ENCODE measurements at places on chromosomes 6 and 20.

DNA sequence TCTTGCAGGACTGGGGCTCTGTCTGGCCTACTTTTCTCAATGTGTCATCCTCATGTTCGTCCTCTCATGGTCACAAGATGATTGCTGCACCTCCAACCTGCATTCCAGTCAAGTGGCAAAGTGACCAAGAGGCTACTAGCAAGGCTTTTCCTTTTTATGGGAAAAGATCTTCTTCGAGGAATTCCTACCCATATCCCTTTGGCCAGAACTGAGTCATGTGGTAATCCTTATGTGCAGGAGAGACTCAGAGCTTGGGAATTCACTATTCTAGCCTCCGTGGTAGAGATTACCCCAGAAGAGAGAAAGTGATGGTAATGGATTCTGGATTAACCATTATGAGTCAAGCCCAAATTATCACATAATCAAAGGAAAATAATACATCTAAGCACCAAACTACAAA is 162.7 kb downstream of the KCNQ5 start:
- no peak for DNase-seq

- DNase-seq, result peak; percentile 85
These were observed at the start of gene NFYA for GRCh38 chr6:41072836-41073202. NFYA (plus strand) TSS chr6:41072974; CDS start chr6:41079090, 6,116 bp downstream.

- no peak for DNase-seq
These were observed 449.8 kb downstream of the HACE1 start for GRCh38 chr6:104409913-104410312.

DNA sequence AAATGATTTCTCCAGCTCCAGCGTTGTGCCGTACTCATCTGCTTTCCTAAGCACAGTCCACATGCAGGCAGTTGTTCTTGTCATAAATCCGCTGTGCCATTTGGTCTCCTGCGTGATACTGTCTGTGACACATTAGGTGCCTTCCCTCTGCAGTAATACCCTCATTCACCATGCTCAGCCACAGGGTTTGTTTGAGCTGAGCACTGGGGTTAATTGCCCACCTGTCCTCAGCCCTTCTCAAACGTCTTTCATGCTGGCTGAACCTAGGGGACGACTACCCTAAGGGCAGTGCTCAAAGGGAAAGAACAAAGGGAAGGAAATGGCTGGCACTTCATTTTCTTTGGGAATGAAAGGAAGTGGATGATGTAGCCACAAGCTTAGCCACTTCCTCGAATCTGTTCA is 64.2 kb upstream of the MYLIP start:
- DNase-seq, result no peak

DNA sequence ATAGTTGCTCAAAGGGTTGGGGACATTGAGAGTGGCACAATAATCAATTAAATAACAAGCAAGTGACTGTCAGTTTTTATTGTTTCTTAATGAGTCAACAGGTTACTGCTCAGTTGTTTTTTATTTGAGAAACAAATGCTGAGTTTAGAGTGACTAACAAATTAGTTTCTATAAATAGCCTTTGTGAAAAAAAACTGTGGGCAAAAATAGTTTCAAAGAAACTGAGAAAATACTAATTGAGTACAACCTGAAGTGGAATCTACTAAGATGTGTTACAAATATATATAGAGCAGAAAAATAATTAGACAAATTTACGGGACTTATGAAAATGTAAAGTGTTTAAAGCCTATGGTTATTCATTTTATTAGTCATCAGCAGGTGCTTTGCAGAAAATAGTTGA is 22.3 kb downstream of the BEND6 start:
- no peak for DNase-seq

- no peak for DNase-seq
These were observed 63.9 kb downstream of the JARID2 start for GRCh38 chr6:15309611-15310283.

- no peak for DNase-seq
These were observed 23.6 kb downstream of the IL17A start for GRCh38 chr6:52209770-52210169.

- DNase-seq, result peak; percentile 52
These were observed 878 bp downstream of the HLA-C start for GRCh38 chr6:31270788-31271640.

GRCh38 chr6:87722540-87723169 is 20.6 kb upstream of the AKIRIN2 start:
- DNase-seq, result no peak

DNA sequence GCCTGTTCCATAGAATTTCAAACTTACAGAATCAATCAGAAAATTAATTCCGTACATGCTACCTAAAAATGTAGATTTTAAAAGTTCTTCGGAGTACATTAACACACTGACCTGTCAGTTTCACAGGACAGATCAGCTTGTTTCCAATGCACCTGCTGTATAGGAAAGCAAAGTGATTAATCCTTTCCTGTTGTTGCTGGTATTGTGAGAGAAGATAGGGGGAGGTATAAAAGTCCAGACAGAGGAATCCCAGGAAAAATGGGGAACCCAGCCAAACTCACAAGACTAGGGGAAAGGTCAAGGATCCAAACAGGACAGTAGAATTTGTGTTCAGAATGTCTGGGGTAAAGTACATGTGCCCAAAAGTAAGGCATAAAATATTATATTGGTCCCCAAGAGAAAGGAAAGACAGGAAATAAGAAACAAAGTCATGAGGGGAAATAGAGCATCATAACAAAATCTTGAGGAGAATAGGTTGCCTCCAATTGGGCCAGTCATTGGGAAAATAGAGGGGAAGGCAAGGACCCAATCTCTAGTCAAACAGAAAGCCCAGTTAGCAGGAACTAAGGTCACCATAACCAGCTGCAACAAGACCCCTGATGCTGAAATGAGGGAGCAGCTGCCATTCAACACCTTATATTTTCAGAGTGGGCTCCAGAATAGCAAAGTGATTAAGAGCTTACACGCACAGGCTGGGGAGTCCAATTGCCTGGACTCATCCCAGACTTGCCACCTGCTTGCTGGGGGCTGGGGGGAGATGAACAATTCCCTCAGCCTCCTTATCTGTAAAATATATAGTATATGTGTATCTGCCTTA is 10.3 kb downstream of the FILIP1 start:
- DNase-seq, result no peak

GRCh38 chr6:138765896-138766655 is 7.5 kb upstream of the CCDC28A start:
- no peak for DNase-seq

- no peak for DNase-seq
These were observed 10.7 kb downstream of the DLL1 start for GRCh38 chr6:170279977-170280688.

GRCh38 chr6:140844167-140844566 is 1288.6 kb upstream of the GJE1 start:
- DNase-seq, result no peak

- no peak for DNase-seq
These were observed 164.8 kb downstream of the MRPL14 start for GRCh38 chr6:43962458-43962857.

GRCh38 chr6:99350573-99350972 is 1.1 kb upstream of the FAXC start:
- no peak for DNase-seq

- no peak for DNase-seq
These were observed 45.9 kb upstream of the PXDC1 start for GRCh38 chr6:3797231-3798054.

- DNase-seq, result no peak
These were observed 118.8 kb downstream of the MAP3K7 start for GRCh38 chr6:90468080-90468479.

DNA sequence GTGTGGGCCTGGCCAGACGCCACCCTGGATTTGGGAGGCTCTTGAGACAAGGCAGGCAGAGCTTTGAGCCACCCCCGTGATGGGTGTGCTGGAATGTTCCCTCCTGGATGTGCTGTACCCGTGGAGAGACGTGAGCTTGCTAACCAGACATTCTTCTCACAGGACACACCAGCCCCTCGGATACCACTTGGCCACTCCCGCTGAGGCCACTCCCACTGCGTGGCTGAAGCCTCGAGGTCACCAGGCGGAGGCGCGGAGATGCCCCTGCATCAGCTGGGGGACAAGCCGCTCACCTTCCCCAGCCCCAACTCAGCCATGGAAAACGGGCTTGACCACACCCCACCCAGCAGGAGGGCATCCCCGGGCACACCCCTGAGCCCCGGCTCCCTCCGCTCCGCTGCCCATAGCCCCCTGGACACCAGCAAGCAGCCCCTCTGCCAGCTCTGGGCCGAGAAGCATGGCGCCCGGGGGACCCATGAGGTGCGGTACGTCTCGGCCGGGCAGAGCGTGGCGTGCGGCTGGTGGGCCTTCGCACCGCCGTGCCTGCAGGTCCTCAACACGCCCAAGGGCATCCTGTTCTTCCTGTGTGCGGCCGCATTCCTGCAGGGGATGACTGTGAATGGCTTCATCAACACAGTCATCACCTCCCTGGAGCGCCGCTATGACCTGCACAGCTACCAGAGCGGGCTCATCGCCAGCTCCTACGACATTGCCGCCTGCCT is 14.1 kb downstream of the SLCO4A1 start:
- no peak for DNase-seq

DNA sequence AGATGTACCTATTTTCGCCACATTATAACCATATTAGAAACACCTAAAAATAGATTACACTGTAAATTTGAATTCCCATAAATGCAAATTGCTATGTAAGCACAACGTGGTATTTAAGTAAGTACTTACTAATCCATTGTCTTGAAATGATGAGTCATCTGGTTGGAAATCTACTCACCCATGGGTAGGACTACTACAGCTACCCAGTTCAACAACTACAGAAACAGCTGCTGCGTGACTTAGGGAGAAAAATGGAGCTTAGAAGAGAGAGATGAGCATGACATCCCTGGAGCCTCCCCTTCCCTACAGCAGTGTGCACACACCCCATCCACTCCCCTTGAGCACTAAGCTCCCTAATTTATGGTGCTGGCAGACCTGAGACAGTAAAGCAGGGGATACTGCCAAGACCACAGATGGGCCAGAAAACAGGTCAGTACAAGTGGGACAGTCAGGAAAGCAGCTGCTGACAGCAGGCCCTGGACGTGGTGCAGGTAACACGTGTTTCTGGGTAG is 26.9 kb downstream of the RRAGD start:
- no peak for DNase-seq

GRCh38 chr6:2976060-2976459 is 4.7 kb upstream of the SERPINB6 start:
- DNase-seq, result no peak

DNA sequence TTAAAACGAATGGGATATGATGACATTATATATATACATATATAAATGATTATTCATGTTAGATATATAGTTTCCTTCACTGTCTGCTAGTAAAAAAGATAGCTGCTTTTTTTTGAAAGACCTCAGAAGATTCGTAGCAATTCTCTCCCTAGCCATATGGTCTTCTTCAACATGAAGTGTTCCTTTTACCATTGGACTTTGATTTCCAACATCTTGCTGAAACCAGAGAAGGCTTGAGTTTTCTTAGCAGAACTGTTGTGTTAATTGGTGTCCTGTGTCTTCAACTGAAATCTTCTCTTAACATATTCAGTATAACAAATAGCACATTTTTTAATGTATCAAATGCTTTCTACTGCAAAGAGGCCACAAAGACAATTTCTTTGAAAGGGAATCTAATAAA is 55.3 kb downstream of the FNDC1 start:
- no peak for DNase-seq

- no peak for DNase-seq
These were observed 1.4 kb upstream of the METTL24 start for GRCh38 chr6:110359556-110359955.

GRCh38 chr6:69138148-69138547 is 503.1 kb downstream of the ADGRB3 start:
- DNase-seq, result no peak

DNA sequence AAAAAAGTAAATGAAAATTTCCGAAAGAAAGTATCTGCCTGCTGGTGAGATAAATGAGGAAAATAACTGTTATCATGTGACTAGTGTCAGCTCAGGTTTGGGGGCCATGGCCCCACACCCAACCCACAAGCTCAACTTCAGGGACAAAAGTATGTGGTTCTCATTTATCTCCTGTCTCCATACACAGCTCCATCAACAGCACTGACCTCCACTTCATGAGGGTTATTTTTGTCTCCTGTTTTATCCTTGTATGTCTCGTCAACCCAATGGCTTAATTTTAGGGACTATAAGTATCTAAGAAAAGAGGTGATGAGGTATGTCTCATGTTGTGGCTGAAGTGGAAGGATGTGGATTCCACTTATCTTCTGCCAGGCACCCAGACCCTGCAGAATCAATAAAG is 271.6 kb upstream of the RIN2 start:
- DNase-seq, result no peak

- DNase-seq, result no peak
These were observed 4.9 kb downstream of the BTBD3 start for GRCh38 chr20:11922561-11922960.

GRCh38 chr6:163398115-163398514 is 16.4 kb upstream of the QKI start:
- DNase-seq, result no peak

DNA sequence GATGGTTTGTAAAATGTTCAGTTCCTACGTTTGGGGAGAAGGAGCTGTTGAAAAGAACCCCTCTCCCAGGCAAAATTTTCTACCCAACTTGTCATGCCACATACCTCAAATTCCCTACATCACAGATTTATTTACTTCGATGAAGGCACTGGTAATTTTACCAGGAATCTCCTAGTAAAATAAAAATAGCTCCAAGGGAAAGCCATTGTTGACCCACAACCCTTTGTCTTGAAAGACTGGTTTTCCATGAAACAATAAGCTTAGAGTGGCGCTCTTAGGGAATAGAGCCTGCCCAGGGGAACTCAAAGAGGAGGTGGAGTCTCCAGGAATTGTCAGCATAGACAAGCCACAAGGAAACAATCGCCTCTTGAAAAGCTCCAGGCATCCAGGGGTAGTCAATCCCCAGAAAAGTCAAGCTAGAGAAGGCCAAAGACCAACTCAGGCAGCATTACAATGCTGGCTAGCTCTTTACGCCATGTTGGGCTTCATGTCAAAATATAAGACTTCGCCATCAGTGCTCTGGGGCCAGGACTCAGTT is 99.2 kb upstream of the RREB1 start:
- no peak for DNase-seq

DNA sequence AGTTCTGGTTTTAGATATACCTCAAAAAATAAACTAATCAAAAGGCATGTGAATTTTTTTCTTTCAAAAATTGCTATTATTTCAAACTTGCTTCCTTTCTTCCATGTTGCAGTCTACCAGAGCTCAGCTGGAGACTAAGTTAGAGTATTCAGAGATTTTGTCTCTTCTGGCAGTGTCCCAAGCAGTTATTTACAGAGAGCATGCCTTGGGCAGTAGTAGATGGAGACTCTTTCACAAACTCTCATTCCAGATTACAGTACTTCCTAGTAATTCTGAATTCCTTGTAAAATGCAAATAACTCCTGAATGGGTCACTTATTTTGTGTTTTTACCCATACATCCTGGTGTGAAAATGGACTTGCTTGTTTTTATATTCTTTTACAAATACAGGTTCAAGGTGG is 703.4 kb downstream of the EPHA7 start:
- no peak for DNase-seq

- no peak for DNase-seq
These were observed 88.6 kb downstream of the LIN28B start for GRCh38 chr6:105045526-105045925.

- DNase-seq, result no peak
These were observed 4.2 kb downstream of the GABRR2 start for GRCh38 chr6:89310929-89311328.

GRCh38 chr6:30883685-30884520 is at the start of gene DDR1:
DDR1 (plus strand) TSS chr6:30884519; CDS start chr6:30888730, 4,211 bp downstream.
- peak; percentile 77 for DNase-seq

GRCh38 chr6:6701864-6702263 is 113.3 kb downstream of the LY86 start:
- no peak for DNase-seq

GRCh38 chr20:20668639-20669038 is 43.8 kb downstream of the RALGAPA2 start:
- peak; percentile 35 for DNase-seq
